NCI-H1436 (cell line): ENCODE measurements at places on chromosomes 7 and 10.
A peak's percentile ranks its signal among the peaks of the same experiment; 100 is the strongest.

DNA sequence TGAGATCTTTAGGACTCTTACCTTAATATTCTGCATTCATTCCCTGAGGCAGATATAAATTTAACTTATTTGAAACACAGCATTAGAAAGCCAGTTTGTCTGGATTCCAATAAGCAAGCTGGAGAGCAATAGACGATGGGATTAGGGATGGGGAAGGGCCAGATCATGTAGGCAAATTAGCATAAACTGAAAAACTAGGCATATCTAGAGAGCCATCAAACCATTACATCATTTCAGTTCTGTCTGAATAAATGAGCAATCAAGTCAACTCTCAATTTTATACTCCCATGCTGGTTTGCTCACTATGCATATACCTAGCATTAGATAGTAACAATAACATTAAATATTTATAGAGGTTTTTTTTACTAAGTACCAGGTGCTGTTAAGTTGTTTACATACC, 583.6 kb upstream of the LRRN3 start:
- no peak for DNase-seq

DNA sequence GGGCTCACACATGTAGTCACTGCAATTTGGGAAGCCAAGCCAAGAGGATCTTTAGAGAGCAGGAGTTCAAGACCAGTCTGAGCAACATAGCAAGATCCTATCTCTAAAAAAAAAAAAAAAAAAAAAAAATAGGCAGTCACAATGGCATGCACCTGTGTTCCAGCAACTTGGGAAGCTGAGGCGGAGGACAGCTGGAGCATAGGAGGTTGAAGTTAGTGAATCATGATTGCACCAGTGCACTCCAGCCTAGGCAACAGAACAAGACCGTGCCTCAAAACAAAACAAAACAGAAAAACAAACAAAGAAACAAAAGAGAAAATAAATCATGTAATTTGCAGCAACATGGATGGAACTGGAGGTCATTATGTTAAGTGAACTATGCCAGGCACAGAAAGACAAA, 33.6 kb upstream of the BICC1 start:
- DNase-seq, result peak; percentile 16

DNA sequence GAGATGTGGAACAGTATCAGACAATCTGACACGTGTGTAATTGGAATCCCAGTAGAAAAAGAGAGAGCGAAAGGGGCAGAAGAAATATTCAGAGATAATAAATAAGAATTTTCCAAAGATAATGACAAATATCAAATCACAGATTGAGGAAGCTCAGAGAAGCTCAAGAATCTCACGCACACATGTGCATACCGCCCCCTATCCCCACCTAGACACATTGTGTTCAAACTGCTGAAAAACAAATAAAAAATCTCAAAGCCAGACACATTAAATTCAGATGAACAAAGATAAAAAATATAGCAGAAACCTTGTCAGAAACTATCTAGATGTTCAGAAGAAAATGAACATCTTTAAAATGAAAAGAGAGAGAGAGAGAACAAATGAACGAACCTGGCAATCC, 17.2 kb downstream of the SFR1 start:
- DNase-seq, result no peak

GRCh38 chr7:30988351-30989005, 24.7 kb downstream of the GHRHR start:
- DNase-seq, result no peak

DNA sequence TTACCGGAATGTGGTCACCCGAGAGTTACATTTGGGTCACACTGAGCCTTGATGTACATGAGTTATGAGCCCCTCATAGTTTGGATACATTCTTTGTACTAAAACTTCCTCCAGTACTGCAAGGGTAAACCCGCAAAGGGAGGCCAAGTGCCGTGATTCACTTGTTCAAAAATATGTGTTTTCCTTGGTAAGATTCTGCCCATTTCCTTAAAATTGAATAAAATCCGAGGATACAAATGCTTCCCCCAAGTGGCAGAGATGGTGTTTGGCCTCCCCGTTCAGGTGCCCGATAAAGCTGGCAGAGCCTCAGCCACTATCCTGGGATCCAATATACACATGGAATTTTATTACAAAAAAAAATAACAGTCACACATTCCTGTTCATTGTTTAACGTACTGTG, 268.3 kb downstream of the DIP2C start:
- DNase-seq, result no peak

- peak; percentile 90 for DNase-seq
These were observed at the start of gene OSBPL3 for GRCh38 chr7:24979863-24980533. Gene OSBPL3 (minus strand): TSS chr7:24980178. CDS start chr7:24892472, 87,706 bp downstream.

GRCh38 chr10:59517996-59518395, 155.6 kb upstream of the FAM13C start:
- DNase-seq, result no peak

DNA sequence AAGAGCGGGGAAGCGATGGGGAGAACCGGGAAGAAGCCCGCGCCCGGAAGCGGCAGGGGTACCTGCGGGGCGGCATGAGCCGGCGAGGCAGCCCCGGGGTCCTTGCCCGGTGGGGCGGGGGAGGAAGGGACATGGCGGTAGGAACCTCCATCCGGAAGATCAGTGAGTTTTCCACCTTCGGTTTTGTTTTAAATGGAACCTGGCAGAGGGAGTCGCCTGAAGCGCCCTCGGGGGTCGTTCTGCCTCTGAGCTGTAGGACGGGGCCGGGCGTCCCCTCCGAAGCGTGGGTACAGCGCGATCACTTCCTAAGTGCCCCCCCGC, 471 bp downstream of the PFKP start:
- DNase-seq, result no peak

GRCh38 chr10:112217386-112218035, 33.9 kb upstream of the GPAM start:
- no peak for DNase-seq

GRCh38 chr10:114943000-114943399, 5.0 kb downstream of the TRUB1 start:
- DNase-seq, result no peak

GRCh38 chr7:94286111-94286510, 108.6 kb upstream of the COL1A2 start:
- DNase-seq, result no peak

GRCh38 chr7:120467676-120468075, 194.7 kb downstream of the KCND2 start:
- no peak for DNase-seq
